ENCODE measurements at places on chromosomes 7 and 10. TPM values are rescaled to one million over a fixed set of nuclear protein-coding genes. Genes with fewer than 3 reads are reported as not detected.

Gene MLLT10
- 47.5 TPM for total RNA-seq

Gene HHEX
- total RNA-seq = 0.19 TPM

Gene PNLIP
- total RNA-seq = not detected

Gene OR2A1
- total RNA-seq = not detected

Gene CACNA2D1
- total RNA-seq = not detected

Gene NOLC1
- total RNA-seq = 168 TPM

Gene TSPAN12
- not detected for total RNA-seq

Gene MCM7
- 67.8 TPM for total RNA-seq

Gene CHAT
- not detected for total RNA-seq

Gene GATA3
- 13.1 TPM for total RNA-seq

Gene PNLIPRP3
- 9.5 TPM for total RNA-seq

- peaks cover 44% of the 10 kb centered on the region for H3K36me3 ChIP-seq
- H3K27ac ChIP-seq = no peak overlapping the region
- H3K27me3 ChIP-seq = no peaks in the 10 kb centered on the region
Measured at GRCh38 chr7:44398511-44398911, 73.1 kb upstream of the CAMK2B start.

DNA sequence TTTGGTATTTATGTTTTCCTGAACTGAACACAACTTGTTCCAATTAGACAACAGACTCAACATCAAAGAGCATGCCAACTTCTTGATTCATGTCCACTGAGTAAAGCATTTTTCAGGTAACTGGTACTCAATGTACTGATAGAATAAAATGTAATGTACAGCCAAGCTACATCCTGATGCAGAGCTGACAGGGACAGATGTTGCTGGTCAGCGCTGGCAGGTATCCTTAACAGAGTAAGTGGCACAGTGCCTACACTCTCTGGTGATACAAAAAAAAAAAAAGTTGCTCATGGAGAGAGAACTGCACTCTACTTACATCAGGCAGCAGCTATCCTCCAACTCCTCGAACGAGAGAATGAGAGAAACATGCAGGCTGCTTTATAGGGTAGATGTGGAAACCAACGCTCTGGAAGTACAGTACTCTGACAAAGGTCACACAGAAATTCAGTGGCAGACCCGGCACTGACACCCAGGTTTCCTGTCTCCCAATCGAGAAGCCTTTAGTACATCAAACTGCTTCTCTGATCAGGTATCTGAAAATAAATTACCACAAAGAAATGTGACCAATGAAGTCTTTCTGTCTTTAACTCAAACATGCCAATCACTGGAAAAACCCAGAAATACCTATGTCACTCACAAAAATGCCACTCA, 4.6 kb downstream of the ITGB1 start:
- peaks cover 59% of the 10 kb centered on the region for H3K4me1 ChIP-seq
- peak overlapping the region; percentile 94 for H3K27ac ChIP-seq
- H3K36me3 ChIP-seq = peaks cover 19% of the 10 kb centered on the region
- H3K27me3 ChIP-seq = no peaks in the 10 kb centered on the region

DNA sequence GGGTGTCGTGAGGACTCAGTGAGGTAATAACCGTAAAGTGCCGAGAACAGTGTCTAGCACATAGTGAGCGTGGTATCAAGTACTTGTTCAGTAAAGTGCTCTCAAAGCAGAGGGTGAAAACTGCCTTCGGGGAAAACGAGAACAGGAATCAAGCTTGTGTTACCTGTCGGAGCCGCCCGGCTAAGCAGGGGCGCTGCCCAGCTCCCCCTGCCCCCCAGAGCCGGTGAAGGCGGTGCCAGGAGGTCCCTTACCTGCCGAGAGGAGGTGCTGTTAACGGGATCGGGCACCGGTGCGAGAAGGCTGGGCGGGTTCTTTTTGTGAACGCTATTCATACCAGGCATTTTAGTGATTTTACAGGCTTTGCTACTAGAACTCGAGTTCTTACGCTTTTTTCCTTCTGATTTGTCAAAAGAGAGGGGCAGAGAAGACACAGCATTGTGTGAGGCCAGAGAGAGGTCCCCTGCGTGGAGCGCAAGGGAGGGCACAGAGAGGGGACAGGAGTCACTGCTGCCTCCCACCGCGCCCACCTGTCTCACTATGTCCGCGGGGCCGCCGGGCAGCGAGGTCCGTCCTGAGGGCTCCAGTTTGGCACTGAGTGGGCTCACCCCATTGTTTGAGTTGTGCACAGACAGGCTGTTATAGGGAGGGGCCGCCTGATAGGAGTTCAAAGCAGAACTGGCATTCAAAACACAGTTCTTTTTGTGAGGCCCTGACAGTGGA, 32.5 kb upstream of the EFCAB10 start:
- DNase-seq = no peak
- no peak overlapping the region for H3K4me3 ChIP-seq
- H3K36me3 ChIP-seq = peaks cover 14% of the 10 kb centered on the region
- H3K4me1 ChIP-seq = no peaks in the 10 kb centered on the region

GRCh38 chr10:7480742-7481367, 70.0 kb upstream of the SFMBT2 start:
- DNase-seq = no peak
- no peak overlapping the region for H3K27ac ChIP-seq
- no peak overlapping the region for H3K4me3 ChIP-seq
- no peaks in the 10 kb centered on the region for H3K4me1 ChIP-seq
- H3K27me3 ChIP-seq = no peaks in the 10 kb centered on the region

- peaks cover 22% of the 10 kb centered on the region for H3K27me3 ChIP-seq
- no peaks in the 10 kb centered on the region for H3K4me1 ChIP-seq
- DNase-seq = no peak
- no peak overlapping the region for H3K4me3 ChIP-seq
- no peaks in the 10 kb centered on the region for H3K36me3 ChIP-seq
- no peak overlapping the region for H3K27ac ChIP-seq
Measured at GRCh38 chr10:71083716-71083975, 128.7 kb upstream of the UNC5B start.

GRCh38 chr7:129438839-129439651, 4.8 kb downstream of the STRIP2 start:
- peaks cover 37% of the 10 kb centered on the region for H3K4me1 ChIP-seq
- DNase-seq = peak; percentile 91
- H3K36me3 ChIP-seq = peaks cover 5% of the 10 kb centered on the region
- peak overlapping the region; percentile 41 for H3K4me3 ChIP-seq

GRCh38 chr7:43758029-43758821, at the start of gene BLVRA:
Gene BLVRA (plus strand): TSS chr7:43758680. CDS start chr7:43771159, 12,479 bp downstream.
- no peaks in the 10 kb centered on the region for H3K27me3 ChIP-seq
- H3K4me1 ChIP-seq = peaks cover 41% of the 10 kb centered on the region
- H3K27ac ChIP-seq = peak within 1 kb of the TSS; percentile 83
- DNase-seq = peak; percentile 50
- peak within 1 kb of the TSS; percentile 72 for H3K4me3 ChIP-seq

DNA sequence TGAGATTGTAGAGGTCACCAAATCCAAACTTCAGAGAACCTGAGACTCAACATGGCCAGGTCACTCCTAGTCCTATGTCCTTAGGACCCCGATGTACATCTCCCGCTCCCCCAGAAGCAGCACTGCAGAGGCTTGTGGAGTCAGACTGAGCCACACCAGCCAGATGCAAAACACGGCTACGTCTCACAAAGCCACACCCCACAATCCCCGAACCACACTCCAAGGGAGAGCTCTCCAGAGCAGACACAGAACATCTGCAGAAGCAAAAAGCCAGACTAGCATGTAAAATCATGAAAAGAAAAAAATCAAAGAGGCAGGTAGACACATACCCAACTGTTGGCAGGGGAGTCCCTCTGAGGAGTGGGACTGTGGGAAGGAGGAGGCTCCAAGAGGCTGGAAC, 104.9 kb downstream of the CTBP2 start:
- peak overlapping the region; percentile 57 for H3K27ac ChIP-seq
- no peaks in the 10 kb centered on the region for H3K27me3 ChIP-seq
- H3K36me3 ChIP-seq = peaks cover 37% of the 10 kb centered on the region
- DNase-seq = no peak
- peaks cover 8% of the 10 kb centered on the region for H3K4me1 ChIP-seq
- H3K4me3 ChIP-seq = no peak overlapping the region

DNA sequence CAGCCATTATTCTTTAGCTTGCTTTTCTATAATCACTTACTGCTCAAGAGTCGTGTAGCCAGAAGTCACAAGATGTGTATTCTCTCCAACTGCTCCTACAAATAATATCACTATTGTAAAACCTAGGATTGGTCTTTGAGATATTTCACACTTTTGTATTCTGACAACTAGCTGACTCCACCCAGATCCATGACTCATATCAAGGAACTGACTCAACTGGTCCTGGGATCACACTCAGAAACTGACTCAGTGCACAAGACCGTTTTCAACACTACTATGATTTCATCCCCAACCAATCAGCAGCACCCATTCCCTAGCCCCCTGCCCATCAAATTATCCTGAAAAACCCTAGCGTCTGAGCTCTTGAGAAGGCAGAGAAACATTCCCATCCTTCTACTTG, 56.5 kb upstream of the ORC5 start:
- H3K27me3 ChIP-seq = peaks cover 31% of the 10 kb centered on the region
- H3K27ac ChIP-seq = no peak overlapping the region
- H3K4me3 ChIP-seq = no peak overlapping the region
- no peaks in the 10 kb centered on the region for H3K36me3 ChIP-seq

- H3K4me3 ChIP-seq = no peak overlapping the region
- DNase-seq = no peak
- no peaks in the 10 kb centered on the region for H3K36me3 ChIP-seq
- no peaks in the 10 kb centered on the region for H3K4me1 ChIP-seq
Measured at GRCh38 chr10:43108951-43109350, 29.3 kb upstream of the CSGALNACT2 start.

- no peaks in the 10 kb centered on the region for H3K4me1 ChIP-seq
- peak; percentile 8 for DNase-seq
- H3K4me3 ChIP-seq = no peak overlapping the region
- H3K27ac ChIP-seq = no peak overlapping the region
- H3K36me3 ChIP-seq = no peaks in the 10 kb centered on the region
- peaks cover 64% of the 10 kb centered on the region for H3K27me3 ChIP-seq
Measured at GRCh38 chr10:125633517-125633999, 49.4 kb downstream of the TEX36 start.

DNA sequence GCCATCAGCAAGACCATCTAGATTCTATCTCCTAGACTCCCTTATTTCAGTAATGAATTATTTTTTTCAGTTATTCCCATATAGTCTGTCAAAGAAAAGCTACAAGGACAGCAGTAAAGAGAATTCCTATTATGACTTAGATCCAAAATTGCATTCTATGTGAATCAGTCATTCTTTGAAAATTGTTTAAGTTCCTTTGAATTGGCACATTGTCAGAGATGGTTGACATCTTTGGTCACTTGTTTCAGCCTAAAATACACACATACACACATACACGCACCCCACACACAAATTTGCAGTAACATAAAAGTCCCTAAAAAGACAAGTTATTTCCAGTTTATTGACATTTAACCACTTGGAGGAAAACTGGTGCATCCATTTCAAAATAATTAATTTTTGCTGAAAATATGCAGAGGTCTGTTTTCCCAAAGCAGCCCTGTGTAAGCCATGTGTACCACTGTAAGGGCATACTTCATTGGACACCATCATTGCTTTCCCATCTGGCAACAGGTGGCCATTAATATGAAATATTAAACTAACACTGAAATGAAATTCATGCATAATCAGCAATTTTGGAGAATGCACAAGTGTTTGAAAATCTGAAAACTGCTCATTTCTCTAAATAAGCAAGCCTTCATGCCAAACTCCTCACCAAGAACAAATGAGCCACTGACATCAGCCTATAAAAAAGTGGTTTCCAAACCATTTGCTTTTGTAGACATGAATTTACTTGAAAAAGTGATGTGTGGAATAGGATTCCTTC, 121.7 kb upstream of the COL1A2 start:
- no peak for DNase-seq
- no peaks in the 10 kb centered on the region for H3K27me3 ChIP-seq

GRCh38 chr7:143375298-143376034, 5.7 kb upstream of the ZYX start:
- H3K27ac ChIP-seq = no peak overlapping the region
- DNase-seq = no peak
- peaks cover 13% of the 10 kb centered on the region for H3K36me3 ChIP-seq
- H3K4me1 ChIP-seq = peaks cover 43% of the 10 kb centered on the region

- DNase-seq = no peak
- no peaks in the 10 kb centered on the region for H3K4me1 ChIP-seq
- H3K27ac ChIP-seq = no peak overlapping the region
- no peak overlapping the region for H3K4me3 ChIP-seq
- peaks cover 93% of the 10 kb centered on the region for H3K27me3 ChIP-seq
Measured at GRCh38 chr7:50276483-50276882, 28.0 kb upstream of the IKZF1 start.

DNA sequence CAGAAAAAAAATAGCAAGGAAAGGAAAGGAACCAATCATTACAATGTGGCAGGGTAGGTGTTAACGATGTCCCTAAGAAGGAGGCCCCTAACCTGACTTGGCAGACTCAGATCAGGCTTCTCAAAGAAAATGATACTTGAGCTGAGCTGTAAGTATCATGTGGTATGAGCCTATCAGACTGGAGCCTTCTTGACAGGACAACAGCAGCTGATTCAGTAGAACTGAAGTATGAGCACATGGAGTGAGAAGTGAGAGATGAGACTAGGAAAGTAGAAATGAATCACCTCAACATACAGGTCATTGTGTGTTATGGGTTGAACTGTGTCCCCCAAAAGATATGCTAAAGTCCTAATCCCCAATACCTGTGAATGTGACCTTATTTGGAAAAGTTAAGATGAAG, 66.3 kb downstream of the MTERF1 start:
- no peaks in the 10 kb centered on the region for H3K4me1 ChIP-seq
- H3K36me3 ChIP-seq = no peaks in the 10 kb centered on the region
- no peak for DNase-seq
- no peak overlapping the region for H3K27ac ChIP-seq
- no peaks in the 10 kb centered on the region for H3K27me3 ChIP-seq

DNA sequence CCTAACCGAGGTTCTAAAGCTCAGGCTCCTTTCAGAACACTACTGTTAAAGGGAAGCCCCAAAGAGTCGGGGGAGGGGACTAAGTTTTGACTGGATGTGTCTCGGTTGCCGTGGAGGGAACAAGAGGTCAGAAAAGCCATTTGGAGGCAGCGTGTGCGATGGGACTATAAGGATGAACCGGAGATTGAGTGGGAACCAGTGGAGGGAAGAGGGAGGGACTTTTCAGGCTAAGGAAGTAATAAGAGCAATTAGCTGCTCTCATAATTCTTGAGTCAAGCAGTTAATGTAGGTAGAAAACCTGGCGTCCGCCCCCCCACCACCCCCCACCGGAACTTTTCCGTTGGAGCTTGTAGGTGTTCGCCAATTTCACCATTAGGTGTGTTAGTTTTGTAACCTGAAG, 491 bp upstream of the AKAP9 start:
- H3K4me3 ChIP-seq = peak overlapping the region; percentile 86
- peaks cover 6% of the 10 kb centered on the region for H3K36me3 ChIP-seq
- peak; percentile 38 for DNase-seq
- no peaks in the 10 kb centered on the region for H3K27me3 ChIP-seq
- H3K27ac ChIP-seq = peak overlapping the region; percentile 93
- H3K4me1 ChIP-seq = peaks cover 11% of the 10 kb centered on the region
